ENCODE measurements at places on chromosomes 16 and 17.

DNA sequence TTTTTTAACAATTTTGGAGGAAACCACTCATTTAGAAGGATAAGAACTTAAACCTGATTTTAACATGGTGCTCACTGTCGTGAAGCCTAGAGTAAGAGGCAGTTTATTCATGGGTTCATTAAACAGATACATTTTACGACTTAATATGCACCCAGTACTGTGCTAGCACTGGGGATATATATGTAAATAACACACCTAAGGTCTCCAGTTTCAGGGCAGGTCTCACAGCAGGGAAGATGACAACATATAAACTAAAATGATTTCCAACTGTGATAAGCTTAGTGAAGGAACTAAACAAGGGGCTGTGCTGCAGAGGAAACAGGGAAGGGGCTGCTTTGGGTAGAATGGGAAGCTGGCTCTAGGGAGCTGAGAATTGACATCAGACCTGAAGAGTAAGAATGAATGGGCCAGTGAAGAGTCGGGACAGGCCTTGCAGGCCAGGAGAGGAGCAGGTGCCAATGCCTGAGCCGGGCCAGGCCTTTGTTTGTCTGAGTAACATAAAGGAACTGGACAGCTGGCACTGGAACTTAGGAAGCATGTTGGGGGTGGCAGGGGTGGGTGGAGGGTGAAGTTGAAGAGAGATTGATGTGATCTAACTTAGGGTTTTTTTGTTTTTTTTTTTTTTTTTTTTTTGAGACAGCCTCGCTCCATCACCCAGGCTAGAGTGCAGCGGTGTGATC is 12.1 kb downstream of the NT5M start:
- DNase-seq, result no peak

DNA sequence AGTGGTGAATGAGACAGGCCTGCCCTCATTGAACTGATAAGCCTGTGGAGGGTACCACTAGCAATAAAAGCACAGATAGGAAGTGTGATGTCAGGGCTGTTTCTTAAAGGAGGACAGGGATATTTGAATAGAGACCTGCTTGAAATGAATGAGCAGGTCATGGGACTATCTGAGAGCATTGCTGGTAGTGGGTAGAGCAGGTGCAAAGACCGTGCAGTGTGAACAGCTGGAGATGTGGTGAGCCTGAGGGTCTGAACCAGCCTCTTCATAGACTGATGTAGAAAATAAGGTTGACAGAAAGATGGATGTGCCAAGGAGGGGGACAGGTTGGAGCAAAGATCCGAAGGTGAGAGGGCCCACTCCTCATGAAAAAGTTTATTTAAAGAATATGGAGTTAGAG is 2.4 kb downstream of the NUP93 start:
- DNase-seq, result no peak

DNA sequence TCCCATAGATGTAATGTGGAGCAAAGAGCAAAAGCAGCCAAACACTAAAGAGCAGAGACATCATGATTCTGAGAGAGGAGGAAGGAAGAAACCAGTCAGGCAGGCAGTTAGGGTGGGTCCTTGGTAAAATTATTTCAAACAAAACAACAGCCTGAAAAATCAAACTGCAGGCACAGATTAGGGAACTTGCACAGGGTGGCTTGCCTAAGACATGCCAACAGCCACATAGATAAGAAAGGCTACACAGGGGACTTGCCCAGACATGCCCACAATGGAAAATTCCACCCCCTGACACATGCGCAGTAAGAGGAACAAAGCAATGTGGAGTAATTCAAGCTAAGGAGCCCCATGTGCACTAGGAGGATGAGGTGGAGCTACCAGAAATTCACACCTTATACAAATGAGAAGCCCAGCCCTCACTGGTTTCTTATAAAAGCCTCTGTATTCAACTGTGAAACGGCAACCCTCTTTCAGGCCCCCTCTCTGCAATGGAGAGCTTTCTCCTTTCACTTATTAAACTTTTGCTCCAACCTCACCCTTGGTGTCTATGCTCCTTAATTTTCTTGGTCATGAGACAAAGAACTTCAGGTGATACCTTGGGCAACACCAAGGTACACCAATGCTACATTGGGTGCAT is 7.3 kb upstream of the GAS7 start:
- peak; percentile 82 for DNase-seq

- DNase-seq, result no peak
Observed at GRCh38 chr17:42804918-42805367, 6.3 kb downstream of the CNTD1 start.

DNA sequence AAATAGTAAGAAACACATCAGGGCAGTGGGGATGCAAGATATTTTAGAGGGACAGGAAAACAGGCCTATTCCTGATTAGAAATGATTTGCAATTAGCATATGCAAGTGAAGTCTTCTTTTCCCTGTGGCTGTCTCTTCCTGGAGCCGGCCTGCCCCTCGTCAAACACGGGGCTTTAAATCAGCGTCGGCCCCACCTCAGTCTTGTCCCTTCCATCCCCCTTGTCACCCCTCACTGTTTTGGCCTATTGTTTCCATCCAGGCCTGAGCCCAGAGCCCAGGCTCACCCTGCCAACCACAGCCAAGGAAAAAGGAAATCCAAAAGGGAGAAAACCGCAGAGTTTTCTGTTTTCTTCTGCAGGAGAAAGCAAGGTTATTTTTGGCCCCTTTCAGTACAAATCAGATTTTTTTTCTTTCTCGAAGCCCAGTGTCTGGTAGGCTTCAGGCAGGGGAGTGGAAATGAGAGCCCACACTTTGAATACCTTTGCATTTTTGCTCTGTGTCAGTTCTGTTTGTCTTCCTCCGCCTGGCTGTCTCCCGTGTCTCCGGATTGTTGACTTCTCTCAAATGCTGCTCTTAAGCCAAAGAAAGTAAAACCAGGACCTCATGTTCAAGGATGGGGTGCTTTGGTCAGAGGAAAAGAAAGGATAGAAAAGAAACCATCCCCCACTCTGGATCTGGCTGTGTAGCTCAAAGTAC is 399.9 kb upstream of the CDH11 start:
- no peak for DNase-seq

DNA sequence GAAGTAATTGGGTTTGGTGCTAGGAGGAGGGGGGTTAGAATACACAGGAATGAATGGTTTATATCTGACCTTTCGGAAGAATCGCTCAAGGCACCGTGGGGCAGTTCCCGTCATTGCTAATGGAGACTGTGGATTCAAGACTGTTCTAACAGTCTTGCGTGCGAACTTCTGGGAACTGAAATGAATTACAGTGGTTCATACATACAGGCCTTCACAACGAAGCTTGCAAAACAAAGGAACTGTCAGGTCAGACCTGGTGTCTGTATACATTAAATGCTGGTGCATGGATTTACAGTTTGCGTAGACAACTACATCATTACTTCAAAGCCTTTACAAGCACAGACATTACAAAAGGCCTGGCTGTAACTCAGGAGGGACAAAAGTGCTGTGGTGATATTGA is 983.9 kb downstream of the CDH11 start:
- no peak for DNase-seq

DNA sequence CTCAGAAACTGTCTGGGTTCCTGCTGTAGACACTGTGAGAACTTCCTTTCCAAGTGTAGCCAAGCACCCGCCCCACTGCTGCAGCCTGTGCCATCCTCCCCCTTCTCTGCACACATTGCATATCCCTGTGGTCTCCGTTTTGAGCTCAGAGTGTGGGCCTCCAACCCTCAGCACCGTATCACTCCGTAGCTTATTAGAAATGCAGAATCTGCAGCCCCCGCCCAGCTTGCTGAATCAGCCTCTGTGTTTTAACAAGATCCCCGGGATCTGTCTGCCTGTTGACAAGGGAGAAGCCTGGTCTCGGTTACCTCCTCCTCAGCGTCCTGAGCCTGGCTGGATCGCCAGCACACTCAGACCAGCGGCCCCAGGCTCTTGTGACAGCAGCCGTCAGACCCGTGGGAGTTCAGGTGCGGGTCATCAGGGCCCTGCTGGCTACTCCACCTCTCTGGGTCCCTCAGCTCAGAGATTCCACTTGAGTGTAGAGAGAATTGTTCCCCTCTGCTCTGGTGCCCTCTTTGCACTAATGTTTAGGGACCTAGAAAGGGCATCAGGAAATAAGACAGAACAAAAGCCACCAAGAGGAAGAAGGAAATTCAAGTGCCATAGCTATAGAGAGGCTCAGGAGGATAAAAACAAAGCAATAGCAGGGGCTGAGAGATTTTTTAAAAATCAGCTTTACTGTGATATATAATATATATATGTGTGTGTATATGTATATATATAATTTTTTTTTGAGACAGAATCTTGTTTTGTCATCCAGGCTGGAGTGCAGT is 92.3 kb downstream of the PITPNC1 start:
- peak; percentile 17 for DNase-seq
